HFFc6 (cell line): ENCODE measurements at places on chromosomes 12 and 14.

DNA sequence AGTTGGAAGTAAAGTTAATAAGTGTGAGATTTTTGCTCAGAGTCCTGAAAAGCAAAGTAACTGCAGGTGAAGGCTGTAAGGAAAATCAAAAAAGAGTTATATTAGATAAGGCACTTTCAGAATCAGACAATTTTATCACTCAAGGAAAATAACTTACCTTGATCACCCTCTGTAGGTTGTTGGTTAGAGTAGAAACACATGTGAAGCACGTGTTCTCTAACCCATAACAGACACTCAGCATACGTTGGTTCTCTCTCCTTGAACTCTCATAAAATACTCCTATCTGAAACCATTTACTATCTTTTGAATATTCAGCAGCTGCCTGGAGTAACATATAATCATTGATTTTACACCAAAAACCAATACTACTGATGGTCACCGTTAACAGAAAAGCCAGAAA lies 335.5 kb downstream of the KCNH5 start:
- DNase-seq = no peak

DNA sequence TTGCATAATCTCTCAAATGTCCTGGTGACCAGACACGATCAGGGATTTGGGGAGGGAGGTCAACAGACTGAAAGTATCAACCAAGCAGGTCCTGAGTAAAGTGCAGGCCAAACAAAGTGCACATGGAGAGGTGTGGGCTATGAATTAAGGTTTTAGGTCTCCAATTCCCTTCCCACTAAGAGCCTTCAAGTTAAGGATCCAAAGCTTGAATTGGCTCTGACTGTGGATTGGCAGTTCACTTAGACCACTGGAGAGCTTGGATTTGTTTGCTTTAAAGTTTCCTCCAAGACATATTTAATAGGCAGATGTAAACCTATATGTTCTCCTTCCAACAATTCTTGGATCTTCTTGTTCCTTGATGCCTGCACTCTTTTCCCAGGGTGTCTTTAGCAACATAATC lies 129.6 kb upstream of the IGF1 start:
- DNase-seq = no peak

GRCh38 chr14:71629765-71630492 lies 302.3 kb upstream of the RGS6 start:
- DNase-seq = no peak

DNA sequence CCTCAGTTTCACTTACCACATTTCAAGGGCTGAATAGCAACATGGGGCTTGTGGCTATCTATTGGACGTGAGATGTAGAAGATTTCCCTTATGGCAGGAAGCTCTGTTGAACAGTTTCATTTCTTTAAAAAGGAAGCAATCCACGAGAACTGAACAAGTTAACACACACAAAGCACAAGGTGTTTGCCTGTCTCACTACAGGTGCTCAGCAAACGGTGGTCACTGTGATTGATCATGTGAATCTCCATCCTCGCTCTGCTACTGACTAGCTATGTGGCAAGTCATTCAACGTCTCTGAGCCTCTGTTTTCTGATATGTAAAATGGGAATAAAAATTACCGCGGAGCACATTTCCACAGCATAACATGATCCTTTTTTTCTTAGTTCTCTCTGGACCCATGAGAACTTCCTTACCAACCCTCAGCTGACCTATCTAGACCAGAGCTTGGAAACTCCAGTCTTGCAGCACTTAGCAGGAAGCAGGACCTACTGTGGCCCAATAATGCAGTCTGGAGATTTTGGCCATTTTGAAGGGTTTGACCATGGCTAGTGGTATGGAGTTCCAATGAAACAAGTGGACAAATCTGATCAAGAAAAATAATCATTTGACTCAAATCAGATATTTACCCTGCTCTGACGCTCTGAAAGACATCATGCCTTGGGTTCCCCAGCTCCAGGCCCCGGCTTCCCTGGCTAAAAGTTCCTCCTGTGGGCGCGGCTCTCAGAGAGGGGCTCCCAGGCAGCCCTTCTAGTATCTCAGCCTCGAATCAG lies 278.8 kb downstream of the ZFP36L1 start:
- no peak for DNase-seq

DNA sequence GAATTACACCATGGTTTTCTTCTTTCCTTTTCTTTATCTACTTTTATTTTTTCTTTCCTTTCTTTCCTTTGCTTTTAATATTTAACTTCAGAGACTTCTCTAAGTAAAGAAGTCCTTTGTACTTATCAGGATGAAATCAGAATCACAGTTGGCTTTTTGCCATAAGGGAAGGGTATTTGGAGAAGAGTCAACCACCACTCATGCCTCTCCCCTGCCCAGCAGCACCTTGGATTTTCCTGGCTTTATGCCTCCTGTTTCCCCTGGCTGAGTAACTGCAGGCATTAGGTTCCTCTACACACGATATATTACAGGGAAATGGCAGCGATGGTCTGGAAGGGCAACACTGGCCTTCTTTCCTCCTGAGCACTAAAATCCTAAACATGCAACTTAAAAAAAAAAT lies 266.4 kb upstream of the CAND1 start:
- no peak for DNase-seq

DNA sequence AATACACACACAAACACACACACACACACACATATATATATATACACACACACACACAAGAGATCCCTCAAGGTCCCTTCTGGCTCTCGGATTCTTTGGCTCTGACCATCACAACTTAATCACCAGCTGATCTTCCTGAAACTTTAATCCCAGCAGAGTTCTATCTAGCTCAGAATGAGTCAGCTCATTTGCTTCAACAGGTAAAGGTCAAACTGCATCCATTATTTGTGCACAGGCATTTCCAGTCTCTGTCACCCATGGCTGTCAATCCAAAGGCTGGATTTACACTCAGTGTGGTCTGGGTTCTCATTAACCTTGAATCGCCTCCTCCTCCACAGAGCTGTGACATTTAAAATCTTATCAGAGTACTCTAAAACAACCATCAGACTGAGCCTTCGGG lies 113.3 kb upstream of the TMPO start:
- no peak for DNase-seq

- DNase-seq = peak; percentile 65
Measured at GRCh38 chr12:45170456-45171042, 45.3 kb upstream of the ANO6 start.

- DNase-seq = no peak
Measured at GRCh38 chr14:100132903-100133510, 26.4 kb downstream of the DEGS2 start.
